ENCODE measurements at places on chromosomes 3 and 15.

DNA sequence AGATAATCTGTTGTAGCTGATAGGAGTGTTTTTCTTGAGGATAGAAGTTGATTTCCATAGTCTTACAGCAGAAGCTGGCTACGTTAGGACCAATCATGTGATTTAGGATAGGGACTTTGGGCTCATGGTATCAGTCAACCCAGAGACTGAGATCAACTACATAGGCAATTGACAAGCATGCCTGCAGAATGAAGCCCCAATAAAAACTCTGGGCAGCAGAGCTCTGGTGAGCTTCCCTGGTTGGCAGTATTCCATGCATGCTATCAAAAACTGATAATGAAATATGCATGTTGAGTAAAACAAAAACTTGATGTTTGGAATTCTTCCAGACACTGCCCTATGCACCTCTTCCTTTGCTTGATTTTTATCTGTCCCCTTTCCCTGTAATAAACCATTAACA lies 38.0 kb downstream of the SUCNR1 start:
- DNase-seq = no peak

DNA sequence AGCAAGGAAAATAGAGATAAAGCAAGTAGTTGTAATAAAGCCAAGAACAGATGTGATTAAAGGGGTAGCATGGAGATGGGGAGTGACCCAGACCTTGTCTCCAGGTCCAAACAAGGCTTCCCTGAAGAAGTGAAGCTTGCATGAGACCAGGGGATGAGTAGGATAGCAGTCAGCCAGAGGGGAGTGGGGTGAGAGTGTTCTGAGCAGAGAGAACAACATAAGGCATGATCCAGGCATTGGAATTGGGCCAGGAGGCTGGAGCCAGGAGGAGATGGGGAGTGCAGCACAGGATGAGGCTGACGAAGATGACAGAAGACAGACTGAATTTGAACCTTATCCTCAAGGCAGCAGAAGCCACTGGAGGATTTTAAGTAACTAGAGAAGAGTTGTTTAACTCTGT lies 7.2 kb downstream of the TMOD2 start:
- DNase-seq = no peak

GRCh38 chr3:16741890-16742289 lies 136.7 kb upstream of the DAZL start:
- DNase-seq = no peak

DNA sequence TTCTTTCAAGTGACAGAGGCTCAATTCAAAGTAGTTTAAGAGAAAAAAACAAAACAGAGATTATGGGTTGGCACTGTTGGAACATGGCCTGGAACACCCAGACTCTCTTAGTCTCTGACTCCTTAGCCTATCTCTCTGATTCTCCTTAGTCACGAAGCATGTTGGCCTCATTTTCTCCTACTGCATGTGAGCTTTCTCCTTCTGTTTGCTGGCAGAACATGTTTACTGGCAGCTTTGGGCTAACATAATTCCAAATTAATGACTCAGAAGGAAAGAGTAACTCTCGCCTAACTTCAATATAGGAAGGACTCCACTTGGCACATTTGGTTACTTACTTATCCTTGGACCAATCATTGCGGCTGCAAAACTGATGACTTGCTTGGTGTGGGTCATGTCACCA lies 21.7 kb upstream of the CCDC39 start:
- no peak for DNase-seq

DNA sequence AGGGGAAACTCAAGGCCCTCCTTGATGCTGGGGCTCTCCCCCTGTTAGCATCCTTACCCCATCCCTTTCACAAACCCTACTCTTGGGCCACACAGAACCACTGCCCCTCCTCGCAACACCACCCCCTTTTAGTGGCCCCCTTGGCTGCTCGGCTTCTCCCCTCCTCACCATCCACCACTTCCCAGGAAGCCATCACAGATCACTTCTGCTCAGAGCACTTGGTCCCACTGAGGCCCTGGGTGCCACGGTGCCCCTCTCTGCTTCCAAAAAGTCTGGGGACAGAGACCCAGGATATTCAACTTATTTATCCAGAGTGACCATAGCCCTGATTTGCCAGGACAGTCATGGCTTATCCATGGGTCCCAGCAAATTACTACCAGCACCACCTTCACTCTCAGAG lies 2.4 kb downstream of the RHCG start:
- DNase-seq = no peak

DNA sequence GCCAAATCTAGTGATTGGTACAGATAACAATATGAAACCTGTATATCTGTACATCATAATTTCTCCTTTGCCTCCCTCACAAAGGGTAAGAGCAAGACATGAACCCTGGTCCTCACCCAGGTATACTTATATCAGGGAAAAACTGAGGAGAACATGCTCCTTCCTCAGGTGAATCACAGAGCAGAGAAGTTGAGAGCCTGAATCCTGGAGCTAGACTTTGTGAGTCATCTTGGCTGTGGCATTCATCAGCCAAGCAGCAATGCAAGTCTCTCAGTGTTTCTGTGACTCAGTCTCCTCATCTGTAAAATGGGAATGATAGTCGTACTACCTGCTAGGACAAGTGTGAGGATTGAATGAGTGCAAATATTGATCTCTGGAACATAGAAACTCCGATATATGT lies 165.7 kb upstream of the ADAMTS9 start:
- no peak for DNase-seq

- DNase-seq = no peak
Measured at GRCh38 chr15:68676926-68677325, 98.1 kb downstream of the CORO2B start.

- no peak for DNase-seq
Measured at GRCh38 chr3:126344380-126345041, 12.7 kb downstream of the KLF15 start.

GRCh38 chr15:73165844-73166243 lies 113.6 kb downstream of the NEO1 start:
- no peak for DNase-seq

DNA sequence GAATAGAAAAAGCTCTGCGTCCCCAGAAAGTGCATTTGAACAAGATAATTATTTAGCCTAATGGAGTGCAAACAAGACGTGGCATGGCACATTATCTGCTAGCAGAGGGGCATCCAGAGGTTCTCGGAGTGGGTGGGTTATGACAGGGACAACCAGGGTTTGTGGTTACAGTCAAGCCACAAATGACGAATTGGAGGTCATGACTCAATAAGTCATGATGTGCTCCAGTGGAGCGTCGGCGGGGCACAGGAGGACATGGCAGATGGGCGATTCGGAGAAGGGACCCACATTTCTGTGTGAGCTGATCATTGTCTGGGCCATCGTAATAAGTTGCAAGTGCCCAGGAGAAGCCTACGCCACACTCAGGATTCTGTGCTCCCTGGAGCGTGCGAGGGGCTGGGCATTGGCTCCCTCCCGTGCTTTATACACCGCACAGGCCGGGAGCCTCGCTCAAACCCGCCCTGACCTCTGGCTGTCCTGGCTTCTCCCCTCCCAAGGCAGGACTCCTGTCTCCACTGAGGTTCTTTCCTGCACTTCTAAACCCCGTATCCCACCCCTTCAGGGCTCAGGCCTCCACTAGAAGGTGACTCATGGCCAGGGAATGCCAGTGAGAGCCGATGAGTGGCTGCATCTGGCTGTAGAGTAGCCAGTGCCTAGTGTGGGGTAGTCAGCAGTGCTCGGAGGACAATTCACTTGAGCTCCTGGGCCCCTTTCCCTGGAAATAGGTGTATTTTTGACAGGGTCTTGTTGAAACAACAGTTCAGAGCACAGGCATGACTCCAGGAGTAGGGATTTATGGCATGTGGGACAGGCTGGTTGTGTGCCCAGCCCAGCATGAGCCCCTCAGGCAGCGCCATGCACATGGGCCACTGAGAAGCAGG lies 67.4 kb downstream of the GRIP2 start:
- peak; percentile 32 for DNase-seq

DNA sequence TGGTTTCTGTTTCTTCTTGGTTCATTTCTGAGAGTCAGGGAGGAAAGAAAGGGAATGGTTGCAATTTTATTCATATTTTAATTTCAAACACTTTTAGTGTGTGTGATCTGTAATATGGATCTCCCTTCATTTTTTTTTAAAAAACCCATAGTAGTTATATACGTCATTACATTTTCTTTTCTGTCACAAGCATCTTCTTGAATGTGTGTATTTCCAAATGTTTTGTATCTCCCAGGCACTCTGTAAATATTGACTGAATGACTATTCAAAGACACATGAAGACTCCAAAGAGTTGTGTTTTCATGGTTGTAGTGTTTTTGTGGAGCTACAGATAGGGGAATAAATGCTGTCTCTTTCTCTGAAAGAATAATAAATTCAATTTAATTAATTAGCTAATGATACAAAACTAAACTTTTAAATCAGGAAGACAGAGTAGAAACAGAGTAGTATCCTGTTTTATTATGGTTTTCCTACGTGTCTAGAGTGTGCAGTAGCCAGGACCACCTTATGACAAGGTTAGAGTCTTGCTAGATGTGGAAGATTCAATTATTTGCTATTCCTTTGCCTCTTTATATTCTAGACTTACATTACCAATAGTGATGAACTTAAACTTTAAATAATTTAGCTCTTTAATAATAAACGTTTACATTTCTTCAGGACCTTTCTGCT lies 35.5 kb downstream of the NECTIN3 start:
- DNase-seq = no peak

DNA sequence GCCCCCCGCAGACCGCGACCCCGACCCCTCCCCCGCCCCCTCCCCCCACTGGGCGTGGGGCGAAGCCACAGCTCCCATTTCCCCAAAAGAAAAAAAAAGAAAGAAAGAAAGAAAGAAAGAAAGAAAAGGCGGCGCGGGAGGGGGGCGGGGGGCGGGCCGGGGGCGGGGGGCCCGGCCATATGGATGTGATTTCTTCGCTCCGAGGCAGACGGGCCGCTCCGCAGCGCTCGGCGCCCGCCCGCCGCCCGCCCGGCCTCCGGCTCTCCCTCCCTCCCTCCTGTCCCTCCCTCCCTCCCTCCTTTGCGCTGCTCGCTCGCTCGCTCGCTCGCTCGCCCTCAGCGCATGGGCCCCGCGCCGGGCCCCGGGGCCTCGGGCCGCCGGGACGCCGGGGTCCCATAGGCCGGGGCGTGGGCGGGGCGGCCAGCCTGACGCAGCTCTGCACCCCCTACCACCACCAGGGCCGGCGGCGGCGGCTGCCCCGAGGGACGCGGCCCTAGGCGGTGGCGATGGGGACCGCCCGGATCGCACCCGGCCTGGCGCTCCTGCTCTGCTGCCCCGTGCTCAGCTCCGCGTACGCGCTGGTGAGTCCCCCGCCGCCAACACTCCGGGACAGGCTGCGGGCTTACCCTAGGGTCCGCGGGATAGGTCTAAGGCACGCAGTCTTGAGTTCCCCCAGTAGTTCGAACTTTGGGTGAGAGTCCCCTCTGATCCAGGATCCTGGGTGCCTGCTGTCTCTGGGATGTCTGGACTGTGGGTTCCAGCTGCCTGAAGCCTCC lies 5.7 kb downstream of the PTH1R start:
- no peak for DNase-seq

DNA sequence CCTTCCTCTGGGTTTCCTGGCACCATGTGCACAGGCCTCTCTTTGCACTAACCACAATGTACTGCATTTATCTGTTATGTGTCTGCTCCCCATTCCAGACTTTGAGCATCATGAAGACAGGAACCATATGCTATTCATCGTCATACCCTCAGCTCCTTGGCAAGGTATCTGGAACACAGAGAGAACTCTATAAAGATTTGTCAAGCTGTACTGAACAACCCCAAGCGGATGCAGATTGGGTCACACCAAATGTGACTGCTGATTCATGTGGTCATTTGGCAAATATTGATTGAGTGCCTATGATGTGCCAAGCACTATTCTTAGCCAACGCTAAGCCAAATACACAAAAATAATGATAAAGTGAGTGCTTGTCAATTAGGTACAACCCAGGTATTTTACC lies 7.5 kb upstream of the MEGF11 start:
- DNase-seq = no peak

DNA sequence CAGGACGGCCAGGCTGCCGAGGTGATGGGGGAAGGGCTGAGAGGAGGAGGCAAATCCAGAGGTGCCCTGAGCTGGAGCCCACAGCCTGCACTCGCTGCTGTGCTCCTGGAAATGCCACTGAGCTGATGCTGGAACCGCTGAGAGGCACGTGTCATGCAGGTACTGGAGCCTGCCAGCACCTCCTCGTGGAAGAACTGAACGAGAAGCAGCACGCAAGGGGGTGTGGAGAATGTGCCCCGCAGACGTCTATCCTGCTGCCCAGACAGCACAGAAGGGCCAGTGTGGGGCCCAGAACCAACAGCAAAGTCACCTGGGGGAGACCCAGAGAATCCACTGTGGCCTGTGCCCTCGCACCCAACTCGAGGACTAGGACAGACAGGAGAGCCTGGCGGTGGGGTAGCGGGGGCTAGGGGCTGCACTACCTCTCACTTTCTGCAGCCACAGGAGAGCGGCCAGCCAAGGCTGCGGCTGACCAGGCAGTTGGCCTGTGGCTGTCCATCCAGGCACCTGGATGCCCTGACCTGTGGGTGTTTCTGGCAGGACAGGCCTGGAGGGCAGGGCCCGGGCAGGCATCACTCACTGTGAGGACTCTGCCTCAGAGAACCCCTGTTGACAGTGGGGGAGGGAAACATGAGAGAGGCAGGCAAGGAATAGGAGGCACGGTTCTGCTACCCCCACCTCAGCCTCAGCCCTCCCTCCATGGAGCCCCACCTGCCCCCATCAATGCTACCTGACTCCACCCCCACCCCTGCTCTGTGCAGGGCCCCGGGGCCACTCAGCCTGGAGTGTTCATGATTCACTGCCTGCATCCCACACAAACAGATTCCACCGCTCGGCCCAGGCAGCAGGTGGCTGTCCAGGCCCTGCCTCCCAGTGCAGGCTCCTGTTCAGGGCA lies 213.1 kb downstream of the TBC1D2B start:
- no peak for DNase-seq

DNA sequence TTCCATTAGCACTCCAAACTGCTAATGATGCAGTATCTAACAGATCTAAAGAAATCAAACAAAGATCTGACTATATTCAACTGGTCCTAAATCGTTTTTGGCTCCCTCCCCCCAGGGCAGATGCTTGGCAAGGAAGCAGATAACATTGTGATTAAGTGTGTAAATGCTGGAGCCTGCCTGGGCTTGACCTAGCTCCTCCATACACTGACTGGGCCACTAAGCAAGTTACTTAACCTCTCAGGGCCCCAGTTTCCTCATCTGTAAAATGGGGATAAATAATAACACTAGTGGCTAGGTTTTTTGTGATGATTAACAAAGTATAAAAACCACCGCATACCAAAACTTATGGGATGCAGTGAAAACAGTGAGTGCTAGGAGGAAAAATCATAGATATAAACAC lies 9.2 kb downstream of the EID1 start:
- DNase-seq = no peak

All from HCT116 (cell line).